ENCODE measurements at places on chromosomes 4 and X.

DNA sequence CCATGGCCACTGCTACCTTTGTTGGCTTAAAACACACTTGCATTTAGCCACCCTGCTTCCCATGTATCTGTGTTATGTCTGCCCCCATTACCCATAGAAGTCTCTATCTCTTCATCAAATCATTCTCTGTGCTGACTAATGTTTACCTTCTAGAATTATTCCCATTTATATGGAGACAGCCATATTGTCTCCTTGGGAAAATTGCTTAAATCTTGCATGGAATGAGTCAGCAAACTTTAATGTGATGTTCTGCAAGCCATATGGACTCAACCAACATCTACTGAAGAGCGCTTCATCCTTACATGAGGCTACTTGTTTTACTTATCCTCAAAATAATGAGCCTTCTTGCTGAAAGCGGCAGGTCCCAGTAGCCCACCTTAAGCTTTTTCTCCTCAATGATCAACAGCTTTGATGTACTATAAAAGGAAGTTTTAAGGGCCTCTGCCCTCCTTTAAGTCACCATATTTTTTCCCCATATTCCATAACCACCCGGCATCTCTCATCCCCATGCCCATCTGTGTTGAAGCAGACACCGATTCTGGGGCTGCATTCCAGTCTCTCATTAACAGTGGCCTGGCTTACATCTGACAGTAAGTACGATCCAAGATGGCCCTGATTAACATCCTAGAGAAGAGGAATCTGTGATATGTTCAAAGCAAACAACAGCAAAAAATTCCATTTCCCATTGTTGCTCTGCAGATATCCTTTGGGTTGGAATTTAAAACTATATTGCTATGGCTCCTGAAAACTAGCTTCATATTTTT, 130.4 kb downstream of the ARHGAP6 start:
- no peak for DNase-seq

GRCh38 chr4:118034053-118034785, at the start of gene NDST3:
Gene NDST3 (plus strand): TSS chr4:118034486. CDS start chr4:118053911, 19,425 bp downstream.
- no peak for DNase-seq

DNA sequence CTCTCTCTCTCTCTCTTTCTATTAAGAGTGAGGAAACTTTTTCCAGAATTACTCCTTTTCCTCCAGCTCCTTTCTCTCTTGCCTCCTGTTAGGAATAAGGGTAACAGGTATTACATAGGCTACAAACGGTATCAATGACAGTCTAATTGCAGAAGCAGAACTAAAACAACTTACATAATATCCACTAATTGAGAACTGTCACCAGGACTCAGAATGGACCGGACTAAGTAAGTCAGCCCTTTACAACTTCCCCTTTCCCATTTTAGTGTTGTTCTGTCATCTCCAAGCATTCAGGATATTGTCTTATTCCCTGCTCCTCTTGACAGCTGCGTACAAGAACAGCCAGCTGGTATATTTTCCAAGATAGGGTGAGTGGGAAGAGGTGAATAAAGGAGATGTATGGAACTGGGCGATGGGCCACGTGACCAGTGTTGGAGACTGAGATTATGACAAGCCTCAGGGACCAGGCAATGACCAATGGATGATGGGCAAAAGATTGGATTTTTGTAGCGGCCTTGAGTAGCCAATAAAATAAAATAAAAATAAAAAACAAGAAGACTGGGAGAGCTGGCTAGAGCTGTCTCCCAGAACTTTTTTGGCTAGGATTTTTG, 2.3 kb upstream of the FNIP2 start:
- no peak for DNase-seq

- no peak for DNase-seq
These were observed 4.6 kb upstream of the HAUS3 start for GRCh38 chr4:2246384-2247127.

- no peak for DNase-seq
These were observed 19.7 kb upstream of the GPM6B start for GRCh38 chrX:13836575-13836974.

- DNase-seq: peak; percentile 1
These were observed 147.7 kb downstream of the SH3KBP1 start for GRCh38 chrX:19739683-19740082.

GRCh38 chr4:18869166-18869565, 847.6 kb upstream of the LCORL start:
- no peak for DNase-seq

DNA sequence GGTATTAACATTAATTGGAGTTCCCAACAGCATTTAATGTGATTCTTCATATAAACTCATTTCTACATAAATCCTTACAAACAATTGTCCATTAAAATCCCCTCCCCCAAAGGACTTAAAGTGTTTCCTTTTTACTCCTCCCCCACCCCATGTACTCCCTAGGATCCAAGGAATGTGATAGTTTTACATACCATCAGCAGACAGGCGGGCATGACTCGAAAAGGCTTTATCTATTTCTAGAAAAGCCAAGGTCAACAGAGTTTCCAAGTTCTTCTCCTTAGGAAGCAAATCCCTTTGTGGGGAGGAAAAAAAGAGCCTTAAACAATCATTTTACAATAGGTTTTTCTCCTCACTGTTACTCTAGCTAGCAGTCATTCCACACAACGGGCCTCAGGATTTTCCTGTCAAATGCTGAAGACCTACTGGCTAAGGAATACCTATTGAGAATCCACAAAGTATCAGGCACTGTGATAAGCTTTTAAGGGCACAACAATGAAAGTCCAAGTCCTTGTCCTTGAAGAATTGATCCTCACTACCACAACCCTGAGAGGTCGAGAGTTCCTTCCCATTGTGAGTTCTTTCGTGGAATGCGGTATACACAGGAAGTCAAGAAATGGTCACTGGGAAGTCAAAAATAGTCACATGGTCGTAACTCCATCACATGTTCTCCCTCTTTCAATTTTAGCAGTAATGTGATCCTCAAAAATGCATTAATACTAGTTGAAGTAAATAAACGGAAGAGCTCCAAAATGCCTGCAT, 7.2 kb downstream of the PPM1K start:
- DNase-seq: no peak

- no peak for DNase-seq
These were observed 8.9 kb upstream of the UGT2A3 start for GRCh38 chr4:68960294-68961163.

DNA sequence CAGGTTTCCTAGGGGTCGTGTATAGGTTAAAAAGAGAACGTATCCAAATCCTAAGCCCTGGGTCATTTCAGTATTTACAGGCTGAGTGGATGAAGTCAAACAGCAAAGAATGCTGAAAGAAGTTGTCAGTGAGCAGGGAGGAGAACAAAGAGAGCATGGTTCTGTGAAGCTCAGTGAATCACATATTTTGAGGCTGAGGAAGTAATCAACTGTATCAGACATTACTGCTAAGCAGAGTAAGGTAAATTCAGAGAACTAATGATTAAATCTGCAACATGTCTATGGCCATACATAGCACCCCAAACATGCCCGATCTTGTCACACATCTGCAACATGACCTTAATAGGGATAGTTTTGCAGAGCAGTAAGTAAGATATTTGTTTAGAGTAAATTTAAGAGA, 1130.3 kb downstream of the RAPGEF2 start:
- no peak for DNase-seq

DNA sequence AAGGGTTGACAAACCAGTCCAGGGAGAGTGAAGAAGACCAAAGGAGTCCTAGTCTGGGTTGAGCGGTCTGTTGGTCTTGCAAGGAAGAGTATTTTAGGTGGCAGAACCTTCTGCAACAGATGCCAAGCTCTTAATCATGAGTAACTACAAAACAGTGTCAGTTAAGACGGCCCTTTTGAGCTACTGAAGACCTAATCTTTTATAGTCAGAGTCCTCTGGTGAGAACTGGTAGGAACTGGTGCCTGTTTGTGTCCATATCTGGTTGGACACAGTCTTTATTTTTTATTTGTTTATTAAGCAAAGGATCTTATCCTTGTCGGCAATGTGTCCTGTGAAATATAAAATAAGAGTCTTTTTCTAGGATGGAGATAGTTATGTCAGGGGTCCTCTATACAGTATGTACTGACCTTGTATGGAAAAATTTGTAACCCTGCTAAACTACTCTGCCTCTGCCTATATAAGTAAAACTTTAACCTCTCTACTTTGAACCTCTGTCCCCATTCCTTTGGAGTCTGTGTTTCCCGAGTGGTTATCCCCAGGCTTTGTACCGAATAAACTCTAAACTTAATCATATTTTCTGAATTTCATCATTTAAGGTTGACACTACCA, 47.1 kb downstream of the FAM13A start:
- DNase-seq: no peak

DNA sequence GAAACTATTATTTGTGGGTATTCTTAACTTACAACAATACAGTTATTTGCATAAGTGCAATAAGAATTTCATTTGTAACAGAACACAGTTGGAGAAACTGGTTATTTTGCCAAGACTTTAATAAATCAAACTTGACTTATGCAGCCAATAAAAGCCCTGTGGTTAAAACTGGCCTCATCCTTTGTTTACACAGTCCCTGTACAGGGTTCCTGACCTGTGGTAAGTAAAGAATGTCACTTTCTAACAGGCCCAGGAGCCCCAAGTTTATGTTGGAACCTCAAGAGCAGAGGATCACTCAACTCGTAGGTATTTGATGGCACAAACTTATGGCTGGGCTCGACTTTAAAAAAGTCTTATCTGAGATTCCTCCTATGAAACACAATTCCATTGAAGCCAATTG, 88.6 kb upstream of the PTCHD1 start:
- DNase-seq: no peak

DNA sequence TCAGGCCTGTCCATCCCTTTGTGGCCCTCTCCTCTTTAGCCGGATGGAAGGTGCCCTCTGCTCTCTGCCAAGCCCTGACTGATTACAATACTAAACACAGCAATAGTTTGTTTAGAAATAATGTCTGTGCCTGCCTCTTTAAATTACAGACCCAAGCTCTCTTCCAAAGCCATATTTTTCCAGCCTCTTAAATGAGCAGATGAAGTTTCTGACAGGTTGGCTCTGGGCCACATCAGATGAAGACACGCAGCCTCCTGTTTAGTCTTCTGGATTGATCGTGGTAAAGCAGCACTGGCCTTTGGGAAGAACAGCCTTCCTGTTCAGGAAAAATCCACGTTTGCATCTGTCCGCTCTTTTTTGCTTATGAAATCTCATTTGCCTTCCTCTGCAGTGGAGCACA, 133.6 kb downstream of the CPE start:
- DNase-seq: no peak

- no peak for DNase-seq
These were observed 528 bp upstream of the SNCA start for GRCh38 chr4:89837385-89837992.

- DNase-seq: no peak
These were observed 126.5 kb downstream of the DKK2 start for GRCh38 chr4:106909486-106910188.

GRCh38 chrX:95762716-95763115, 921.9 kb upstream of the DIAPH2 start:
- no peak for DNase-seq

GRCh38 chrX:152479525-152479924, 28.4 kb upstream of the GABRA3 start:
- no peak for DNase-seq

DNA sequence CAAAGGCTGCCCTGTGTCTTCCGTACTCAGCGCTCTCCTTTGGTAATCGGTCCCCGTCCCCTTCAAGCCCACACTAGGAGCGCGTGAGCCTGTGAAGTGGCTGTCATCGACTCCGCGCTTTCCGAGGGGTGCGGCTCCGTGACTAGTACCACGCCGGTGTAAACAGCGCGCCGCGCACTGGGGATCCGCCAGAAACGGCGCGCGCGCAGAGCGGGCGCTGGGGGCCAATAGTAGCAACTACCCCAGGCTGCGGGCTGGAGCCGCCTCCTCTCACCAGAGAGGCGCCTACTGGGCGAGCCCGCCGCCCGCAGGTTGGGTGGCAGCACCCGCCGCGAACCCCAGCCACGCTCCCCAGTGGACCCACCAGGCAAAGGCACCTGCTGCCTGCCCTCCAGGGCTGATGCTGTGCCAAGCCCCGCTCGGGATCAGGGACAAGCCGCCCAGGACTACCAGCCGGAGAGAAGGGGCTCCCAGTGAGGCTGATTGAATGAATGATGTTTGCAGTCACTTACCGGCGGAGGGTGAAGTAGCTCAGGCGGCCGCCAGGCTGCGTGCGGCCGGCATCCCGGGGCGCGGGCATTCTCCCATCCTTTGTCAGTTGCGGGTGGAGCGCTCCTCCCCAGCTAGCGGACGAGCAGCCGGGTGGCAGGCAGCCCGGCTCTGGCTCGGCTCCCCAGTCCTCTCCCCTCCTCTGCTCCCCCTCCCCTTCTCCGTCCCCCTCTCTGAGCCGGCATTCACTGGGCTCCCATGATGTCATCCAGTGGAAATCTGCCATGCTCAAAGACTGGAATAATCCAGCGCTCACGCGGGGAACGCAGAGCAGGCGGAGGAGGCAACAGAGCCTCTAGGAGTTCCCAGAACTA, 370.3 kb upstream of the SMIM31 start:
- DNase-seq: no peak

DNA sequence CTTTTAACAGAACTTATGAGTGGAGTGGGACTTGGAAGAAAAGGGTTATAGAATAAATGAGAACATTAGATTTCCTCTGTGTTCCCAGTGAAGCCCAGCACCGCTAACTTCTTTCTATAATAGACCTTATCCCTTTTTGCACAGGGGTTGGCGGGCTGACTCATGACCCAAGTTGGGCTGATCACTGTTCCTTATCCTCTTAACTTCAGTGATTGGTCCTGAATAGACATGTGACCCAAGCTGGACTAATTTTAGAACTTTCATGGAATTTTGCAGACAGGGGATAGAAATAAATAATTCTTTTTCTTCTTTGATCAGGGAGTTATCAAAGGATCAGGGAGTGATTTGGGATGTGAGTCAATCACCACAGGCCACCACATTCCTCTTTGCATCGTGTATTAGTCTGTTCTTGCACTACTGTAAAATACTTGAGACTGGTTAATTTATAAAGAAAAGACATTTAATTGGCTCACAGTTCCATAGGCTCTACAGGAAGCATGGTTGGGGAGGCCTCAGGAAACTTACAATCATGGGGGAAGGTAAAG, 75.9 kb downstream of the UCHL1 start:
- no peak for DNase-seq

- DNase-seq: no peak
These were observed 51.5 kb upstream of the RAP2C start for GRCh38 chrX:132270699-132271098.

DNA sequence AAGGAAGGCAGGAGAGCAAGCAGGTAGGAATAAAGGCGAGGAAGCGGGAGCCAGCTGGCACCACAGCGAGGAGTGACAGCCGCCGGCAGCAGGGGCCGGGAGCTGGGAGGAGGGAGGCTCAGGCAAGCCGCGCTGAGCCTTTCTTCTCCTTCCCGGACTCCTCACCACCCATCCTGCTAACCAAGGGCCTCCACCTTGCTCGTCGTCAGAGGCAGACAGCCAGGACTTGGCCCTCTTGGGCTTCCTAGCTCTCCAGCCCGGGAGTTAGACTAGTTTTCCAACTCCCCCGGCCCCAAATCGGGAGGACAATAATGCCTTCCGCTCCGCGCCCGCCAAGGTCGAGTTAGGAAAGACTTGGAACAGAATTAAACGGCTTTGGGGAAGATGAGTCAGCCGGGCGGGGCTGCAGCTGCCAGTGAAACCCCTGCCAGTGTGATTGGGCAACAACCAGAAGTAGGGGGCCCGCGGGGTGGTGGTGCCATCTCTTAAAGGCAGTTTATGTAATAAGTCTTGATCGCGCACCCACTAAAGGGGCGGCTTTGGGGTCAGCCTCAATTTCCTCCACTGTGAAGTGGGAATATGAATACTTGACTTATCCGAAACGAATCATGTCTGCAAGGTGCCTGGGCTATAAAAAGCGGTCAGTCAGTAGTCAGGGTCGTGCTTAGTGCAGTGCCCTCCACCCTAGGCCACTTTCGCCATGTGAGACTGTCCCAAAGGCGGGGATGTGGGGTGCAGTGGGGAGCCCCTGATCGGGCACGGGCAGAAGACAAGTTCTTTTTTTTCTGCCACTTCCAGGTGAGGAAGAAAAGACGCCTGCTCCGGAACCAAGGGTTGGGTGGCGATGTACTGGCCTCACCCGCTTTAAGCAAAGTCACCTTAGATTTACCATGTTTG, 6.7 kb upstream of the HSD17B10 start:
- DNase-seq: no peak
